ENCODE measurements at places on chromosomes 5 and 9. TPM values are rescaled to one million over a fixed set of nuclear protein-coding genes. Genes with fewer than 3 reads are reported as not detected.
A peak's percentile ranks its signal among the peaks of the same experiment; 100 is the strongest.

GRCh38 chr9:111037356-111037707 is 938 bp downstream of the LPAR1 start:
- DNase-seq = no peak

DNA sequence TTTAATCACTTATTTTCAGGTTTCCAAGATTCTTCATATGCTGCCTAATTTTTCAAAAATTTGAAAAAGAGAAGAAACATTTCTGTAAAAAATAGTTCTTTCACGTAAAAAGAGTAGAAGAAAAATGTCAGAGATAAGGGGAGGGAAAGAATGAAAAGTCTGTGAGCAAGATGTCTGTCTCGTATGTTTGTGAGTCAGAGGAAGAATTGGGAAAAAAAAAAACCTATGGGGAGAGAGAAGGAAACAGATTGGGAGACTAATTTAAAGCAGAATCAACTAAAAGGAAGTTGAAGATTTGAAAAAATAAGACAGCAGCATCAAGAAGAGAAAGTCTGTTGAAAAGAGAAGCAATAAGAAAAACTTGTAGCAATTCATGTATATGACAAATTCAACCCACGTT is 456.3 kb downstream of the HINT1 start:
- DNase-seq = no peak

Gene SPACA9
- polyA plus RNA-seq = 0.64 TPM

- DNase-seq = no peak
Observed at GRCh38 chr5:97714424-97714823, 531.4 kb upstream of the RIOK2 start.

Gene RNF183
- 0.05 TPM for polyA plus RNA-seq

DNA sequence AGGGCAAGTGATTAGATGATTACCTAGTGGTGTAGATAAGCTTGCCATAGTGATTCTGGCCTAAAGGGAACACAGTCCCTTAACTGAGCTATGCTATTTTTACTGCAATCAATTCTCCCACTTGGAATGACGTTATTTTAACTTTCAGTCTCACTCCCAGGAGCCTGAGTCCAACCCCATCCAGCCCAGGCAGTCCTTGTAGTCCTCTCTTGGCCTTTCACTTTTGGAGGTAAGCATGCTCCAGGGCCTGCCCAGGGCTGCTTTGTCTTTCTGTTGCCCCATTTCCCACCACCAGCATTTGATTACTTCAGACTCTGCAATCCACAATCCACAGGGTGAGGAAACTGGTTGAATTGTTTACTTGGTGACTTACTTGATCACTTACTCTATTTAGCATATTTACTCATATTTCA is 233.0 kb downstream of the CD180 start:
- no peak for DNase-seq

DNA sequence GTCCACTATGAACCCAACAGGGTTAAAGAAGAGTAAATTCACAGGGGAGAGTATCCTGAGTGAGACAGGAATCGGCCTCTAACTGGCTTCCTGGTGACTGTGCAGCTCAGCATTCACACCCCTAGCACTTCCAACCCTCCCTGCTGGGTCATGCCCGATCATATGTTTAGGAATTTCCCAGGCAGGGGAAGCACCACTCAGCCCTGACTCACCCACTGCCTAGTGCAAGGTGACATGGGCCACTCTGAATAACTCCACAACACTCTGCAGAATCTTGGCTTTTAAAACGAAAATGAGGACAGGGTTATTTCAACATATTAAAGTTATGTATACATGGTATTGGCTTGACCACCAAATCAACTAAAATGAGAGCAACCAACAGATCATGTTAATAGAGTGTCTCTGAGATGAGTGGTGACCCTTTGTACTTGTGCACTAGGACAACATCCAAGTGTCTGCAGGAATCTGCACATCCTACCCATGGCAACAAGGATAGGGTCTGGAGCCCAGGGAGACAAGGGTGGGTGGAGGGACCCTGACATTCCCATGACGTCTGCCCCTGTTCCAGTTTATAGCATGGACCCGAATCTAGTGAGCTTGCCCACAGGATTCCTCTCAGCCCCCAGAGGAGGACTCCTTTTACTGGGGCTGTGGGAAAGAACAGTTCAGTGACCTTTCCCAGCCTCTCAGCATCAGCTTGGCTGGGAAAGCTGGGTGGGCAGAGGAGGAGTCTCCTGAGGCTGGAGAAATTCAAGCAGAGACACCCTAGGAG is 485.8 kb downstream of the SEMA5A start:
- DNase-seq = no peak

- DNase-seq = no peak
Observed at GRCh38 chr9:73869264-73869663, 627.9 kb upstream of the RORB start.

Gene CDX1
- polyA plus RNA-seq = 0.06 TPM

- DNase-seq = no peak
Observed at GRCh38 chr9:7756088-7756487, 43.5 kb downstream of the DMAC1 start.

Gene SPAG8
- polyA plus RNA-seq = 0.25 TPM

GRCh38 chr5:178241688-178242231 is 9.2 kb upstream of the PHYKPL start:
- no peak for DNase-seq

GRCh38 chr5:73067213-73067612 is 53.2 kb upstream of the TMEM171 start:
- no peak for DNase-seq

Gene GPRIN1
- 0.23 TPM for polyA plus RNA-seq

- no peak for DNase-seq
Observed at GRCh38 chr5:149434162-149435014, 55.3 kb upstream of the IL17B start.

GRCh38 chr5:59367791-59368394 is 525.6 kb downstream of the PDE4D start:
- DNase-seq = peak; percentile 35

- no peak for DNase-seq
Observed at GRCh38 chr9:68704498-68704813, 584 bp upstream of the PIP5K1B start.

Gene BTNL3
- polyA plus RNA-seq = 0.09 TPM

DNA sequence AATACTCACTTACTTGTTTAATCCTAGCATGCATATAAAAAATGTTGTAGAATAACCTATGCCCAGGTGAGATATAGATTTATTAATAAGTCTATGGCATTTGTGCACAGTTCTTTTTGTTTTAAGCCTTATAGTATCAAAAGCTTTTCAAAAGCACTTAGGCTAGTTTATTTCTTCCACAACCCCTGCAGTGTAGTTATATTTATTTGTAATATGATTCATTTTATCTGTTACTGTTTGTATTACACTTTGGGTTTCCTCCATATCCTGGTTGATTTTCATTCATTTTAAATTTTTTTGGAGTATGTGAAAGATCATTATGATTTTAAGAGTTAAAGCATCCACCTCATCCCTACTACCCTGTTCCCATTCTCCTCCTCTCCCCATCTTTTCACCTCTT is 18.8 kb upstream of the ARHGEF28 start:
- DNase-seq = no peak

GRCh38 chr9:87276327-87276841 is 221.3 kb upstream of the DAPK1 start:
- no peak for DNase-seq

Gene IFNA13
- not detected for polyA plus RNA-seq
